IMR-90 (cell line): ENCODE measurements at places on chromosomes 13 and 19. TPM values are rescaled to one million over a fixed set of nuclear protein-coding genes. Genes with fewer than 3 reads are reported as not detected.

CKAP2 gene
- 44.6 and 62.5 TPM in 2 replicates for total RNA-seq

CTXN1 gene
- total RNA-seq, result 0.36 and 0.56 TPM in 2 replicates

ALG5 gene
- 19.4 and 29.4 TPM in 2 replicates for total RNA-seq

IZUMO2 gene
- total RNA-seq, result not detected in 2 replicates

ANKLE1 gene
- under 0.01 and 0.28 TPM in 2 replicates for total RNA-seq

KCNN4 gene
- 0.54 and 0.83 TPM in 2 replicates for total RNA-seq

LMTK3 gene
- 0.18 TPM in 1 of 2 replicates, not detected in the other for total RNA-seq

KLK12 gene
- not detected in 2 replicates for total RNA-seq

- DNase-seq, result no peak
Observed at GRCh38 chr19:54172471-54173358, at the start of gene TMC4. TMC4 (minus strand) TSS chr19:54173160; CDS start chr19:54173117, 43 bp downstream.

- DNase-seq, result no peak
Observed at GRCh38 chr13:53405616-53406015, 377.0 kb downstream of the OLFM4 start.

- no peak for DNase-seq
Observed at GRCh38 chr19:47158367-47158791, 27.7 kb downstream of the SAE1 start.

GRCh38 chr19:18100710-18101109 lies 3.1 kb downstream of the MAST3 start:
- no peak for DNase-seq

GRCh38 chr13:83449668-83450395 lies 432.4 kb downstream of the SLITRK1 start:
- DNase-seq, result peak; percentile 62

GRCh38 chr19:53707278-53707677 lies 75.5 kb downstream of the DPRX start:
- no peak for DNase-seq

- DNase-seq, result no peak
Observed at GRCh38 chr13:108049211-108049610, 166.1 kb downstream of the LIG4 start.

- DNase-seq, result no peak
Observed at GRCh38 chr13:21235174-21235573, 58.7 kb downstream of the MRPL57 start.

DNA sequence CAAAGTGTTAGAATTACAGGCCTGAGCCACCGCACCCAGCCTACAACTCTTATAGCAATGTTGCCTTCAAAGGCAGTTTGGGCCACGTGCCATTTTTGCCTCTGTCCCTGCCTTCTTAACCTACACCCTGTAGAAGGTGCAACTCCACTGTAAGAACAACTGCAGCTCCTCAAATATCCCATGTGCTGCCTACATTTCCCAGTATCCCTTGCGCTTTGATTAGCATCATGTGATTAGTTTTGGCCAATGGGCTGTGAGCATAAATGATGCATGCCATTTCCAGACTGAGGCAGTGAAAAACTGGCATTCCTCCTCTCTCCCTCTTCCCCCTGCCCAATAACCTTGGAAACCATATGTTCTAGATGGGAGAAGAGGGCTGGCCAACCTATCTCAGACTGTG lies 75.2 kb upstream of the MRI1 start:
- peak; percentile 15 for DNase-seq

GRCh38 chr19:16715611-16716010 lies 4.0 kb upstream of the NWD1 start:
- no peak for DNase-seq

GRCh38 chr19:50401605-50402450 lies 16.9 kb upstream of the SPIB start:
- no peak for DNase-seq

- no peak for DNase-seq
Observed at GRCh38 chr19:1001538-1002166, 1.4 kb downstream of the GRIN3B start.
